ENCODE measurements at places on chromosomes 12 and 14. TPM values are rescaled to one million over a fixed set of nuclear protein-coding genes. Genes with fewer than 3 reads are reported as not detected.
A peak's percentile ranks its signal among the peaks of the same experiment; 100 is the strongest.

GRCh38 chr12:41509271-41510055 lies 321.3 kb downstream of the PDZRN4 start:
- DNase-seq, result no peak

The NFATC4 gene
- total RNA-seq, result 11.9 TPM

The FAM181A gene
- total RNA-seq, result not detected

GRCh38 chr14:22918804-22919600 lies at the start of gene RBM23:
Gene RBM23, minus strand, starts transcription at chr14:22919149.
- peak; percentile 100 for DNase-seq

DNA sequence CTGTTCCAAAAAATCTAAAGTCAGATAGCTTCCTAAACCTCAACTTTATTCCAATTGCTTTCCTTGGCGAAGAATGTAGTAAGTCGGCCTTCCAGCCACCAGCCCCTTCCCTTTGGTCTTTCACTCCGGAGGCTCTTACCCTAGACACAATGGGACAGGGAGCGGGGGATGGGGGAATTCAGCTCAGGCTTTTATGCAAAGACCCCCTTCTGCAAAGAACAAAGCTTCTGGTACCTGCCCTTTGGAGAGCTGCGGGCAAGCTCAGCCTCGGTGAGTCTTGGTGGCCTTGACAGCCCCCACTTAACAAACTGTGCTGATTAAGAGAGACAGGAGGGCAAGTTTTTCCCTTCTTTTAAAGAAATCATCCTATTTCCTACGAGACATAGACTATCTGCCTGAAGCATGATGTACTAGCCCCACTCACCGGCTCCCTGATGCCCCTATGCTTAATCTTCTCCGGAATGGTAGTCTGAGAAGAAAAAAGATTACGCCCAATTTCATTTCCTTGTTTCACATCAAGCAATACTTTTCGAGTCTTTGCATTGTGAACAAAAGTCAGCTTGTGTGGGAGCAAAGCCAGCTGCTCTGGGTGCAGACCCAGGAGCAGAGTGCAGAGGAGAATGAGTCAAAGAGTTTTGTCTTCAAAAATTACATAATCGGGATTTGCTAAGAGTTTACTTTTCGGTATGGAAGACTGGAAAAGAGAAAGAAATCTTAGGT lies 1.5 kb upstream of the NANOG start:
- peak; percentile 73 for DNase-seq

DNA sequence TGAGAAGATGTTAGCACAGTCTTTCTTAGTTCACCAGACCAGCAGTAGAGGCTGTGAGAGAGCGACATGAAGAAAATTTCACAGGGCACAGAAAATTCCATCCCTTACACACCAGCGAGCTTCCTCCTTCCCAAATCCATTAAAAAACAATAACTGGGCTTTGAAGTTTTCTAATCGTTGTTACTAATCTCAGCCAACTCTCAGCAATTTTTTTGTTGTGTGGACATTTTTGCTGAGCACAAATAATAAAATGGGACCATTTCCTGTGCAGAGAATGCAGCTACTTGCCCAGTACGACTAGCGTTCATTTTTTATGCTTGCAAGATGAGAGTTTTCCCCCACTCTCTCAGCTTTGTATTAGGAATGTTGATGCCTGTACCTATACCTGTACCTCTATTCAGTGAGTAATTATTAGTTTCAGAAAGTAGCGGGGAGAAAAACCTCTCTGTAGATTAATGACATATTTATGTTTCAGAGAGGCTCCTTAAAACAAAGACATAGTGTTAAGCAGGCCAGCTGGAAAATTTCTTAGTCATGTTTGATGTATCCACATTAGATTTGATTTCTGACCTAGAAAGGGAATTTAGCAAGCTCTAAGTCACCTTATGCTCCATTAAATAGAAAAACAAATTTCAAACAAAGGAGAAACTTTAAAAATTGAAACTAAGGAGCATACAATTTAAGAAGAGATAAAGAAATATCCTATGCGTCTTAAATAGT lies 146.5 kb downstream of the SRGAP1 start:
- DNase-seq, result no peak

DNA sequence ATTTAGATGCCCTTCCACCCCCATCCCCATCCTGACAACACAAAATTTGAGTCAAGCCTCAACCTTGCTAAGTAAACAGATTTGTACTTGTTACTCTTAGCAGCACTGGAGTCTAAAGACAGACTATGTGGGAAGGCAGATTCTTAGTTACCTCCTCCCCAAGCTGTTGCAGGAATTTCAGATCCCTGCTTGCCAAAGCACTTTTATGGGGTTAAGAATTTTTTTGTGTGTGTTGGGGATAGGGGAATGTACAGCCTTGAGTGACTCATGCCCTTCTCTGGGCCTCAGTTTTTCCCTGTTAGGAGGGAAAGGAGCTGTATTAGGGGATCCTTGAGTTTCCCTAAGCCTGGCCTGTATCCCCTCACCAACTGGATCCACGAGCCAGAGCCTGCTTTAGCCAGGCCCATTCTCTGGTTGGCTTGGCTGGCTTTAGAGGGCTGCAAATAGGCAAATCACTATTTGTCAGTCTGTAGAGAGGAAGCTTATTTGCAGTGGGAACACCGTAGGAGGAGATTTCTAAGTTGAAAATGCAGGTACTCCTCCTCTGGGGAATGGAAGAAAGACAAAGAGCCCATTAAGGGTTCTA lies 27.7 kb upstream of the RNU6-8 start:
- DNase-seq, result no peak

The MMP14 gene
- 55.3 TPM for total RNA-seq

DNA sequence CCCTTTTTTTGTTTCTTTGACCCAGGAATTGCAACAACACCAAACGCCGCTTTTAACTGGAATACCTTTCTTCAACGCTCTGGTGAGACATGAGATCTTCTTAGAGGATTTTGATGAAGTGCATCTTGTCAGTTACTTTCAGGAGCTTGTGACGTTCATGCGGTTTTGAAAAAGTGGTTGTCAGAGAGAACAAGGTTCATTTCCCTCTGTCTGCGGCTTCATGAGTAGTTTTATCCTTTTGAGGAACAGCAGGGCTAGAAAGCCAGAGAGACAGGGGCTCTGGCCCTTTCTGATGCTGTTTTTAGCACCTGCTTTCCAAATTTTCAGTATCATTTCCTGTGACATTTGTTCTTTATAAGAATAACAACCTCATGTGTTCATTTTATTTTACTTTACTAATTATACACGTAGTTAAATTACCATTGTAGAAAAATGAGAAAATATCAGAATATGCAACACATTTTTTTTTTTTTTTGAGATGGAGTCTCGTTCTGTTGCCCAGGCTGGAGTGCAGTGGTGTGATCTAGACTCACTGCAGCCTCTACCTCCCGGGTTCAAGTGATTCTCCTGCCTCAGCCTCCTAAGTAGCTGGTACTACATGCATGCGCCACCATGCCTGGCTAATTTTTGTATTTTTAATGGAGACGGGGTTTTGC lies 61.8 kb downstream of the GLT1D1 start:
- no peak for DNase-seq

The PPM1A gene
- 12.5 TPM for total RNA-seq

The NID2 gene
- 34.6 TPM for total RNA-seq

DNA sequence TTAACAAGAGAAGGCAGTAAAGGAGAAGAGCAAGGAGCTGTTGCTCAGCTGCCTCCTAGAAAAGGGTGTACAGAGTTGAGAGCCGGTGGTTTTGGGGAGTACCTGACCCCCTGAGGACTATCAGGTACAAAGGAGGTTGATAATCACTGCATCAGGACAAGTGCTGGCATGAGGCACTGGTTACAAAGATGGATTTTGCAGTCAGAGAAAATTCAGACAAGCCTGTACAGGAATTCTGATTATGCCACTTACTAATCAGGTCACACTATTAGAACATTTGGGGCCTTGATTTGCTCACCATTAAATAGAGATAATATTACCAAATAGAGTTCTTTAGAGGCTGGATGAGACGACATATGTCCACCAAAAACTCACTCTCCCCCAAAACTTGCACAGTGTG lies 450.9 kb upstream of the TMPO start:
- no peak for DNase-seq

DNA sequence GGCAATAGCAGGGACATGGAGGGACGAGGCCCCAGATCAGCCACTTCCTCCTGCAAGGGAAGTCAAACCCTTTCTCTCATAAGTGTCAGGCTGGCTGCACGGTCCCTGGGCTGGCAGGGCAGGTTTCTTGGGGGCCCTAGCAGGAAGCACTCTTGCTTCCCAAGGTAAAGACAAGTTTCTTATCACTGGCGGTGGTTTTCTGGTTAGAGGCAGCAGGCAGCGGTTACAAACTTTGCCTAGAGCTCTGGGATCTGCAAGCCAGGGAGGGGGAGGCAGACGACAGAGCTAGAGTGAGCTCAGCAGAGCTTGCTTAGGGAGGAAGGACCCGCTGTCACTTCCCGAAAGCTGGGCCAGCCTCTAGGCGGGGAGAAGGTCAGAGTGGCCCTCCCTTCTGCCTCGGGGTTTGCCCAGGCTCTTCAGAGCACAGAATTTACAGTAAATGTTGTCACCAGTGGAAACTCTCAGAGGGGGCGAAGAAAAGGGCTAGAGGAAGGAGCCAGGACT lies 20.4 kb downstream of the BATF start:
- peak; percentile 28 for DNase-seq

The HHIPL1 gene
- total RNA-seq, result 0.26 TPM

DNA sequence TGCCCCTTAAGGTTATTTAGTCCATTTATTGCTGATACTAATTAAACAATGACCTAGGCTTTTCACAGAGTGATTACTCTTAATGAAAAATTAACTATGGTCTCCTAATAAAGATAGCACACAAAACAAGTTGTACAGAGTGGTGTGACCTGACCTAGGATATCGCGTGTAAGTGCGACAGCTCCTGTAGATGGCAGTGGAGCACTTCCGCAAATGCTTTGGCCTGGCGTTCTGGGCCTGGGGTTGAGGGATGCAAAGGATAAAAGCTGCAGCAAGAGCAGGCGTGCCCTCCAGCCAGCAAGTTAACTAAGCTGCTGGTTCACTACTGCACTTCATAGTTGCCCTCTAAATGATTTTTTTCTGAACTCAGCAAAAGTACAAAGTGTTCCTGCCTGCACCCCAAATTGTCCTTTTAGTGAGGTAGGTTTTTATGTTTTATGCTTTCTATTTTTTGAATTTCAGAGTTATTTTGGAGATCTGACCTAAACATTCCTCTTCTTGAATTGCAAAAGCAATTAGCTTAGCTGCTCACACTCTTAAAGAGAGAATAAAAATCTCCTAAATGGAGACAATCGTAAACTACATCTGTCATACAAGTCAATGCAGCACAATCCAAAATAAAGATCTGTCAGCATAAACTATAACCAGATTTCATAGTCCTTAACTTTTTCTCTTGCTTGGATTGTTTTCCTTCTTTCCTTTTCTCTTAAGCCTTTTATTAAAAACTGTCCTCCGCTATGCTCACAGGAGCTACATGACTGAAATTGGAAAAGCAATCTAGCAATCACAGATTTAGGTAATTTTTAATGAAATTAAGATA lies 379.6 kb downstream of the LRIG3 start:
- peak; percentile 72 for DNase-seq

The PLA2G1B gene
- total RNA-seq, result 11,984 TPM

The SLC17A8 gene
- not detected for total RNA-seq
